Pancreas (tissue), 10 donors: ENCODE measurements at places on chromosomes 6 and 20. TPM values are rescaled to one million over a fixed set of nuclear protein-coding genes. Genes with fewer than 3 reads are reported as not detected.

The HNF4A gene
- 22.6 TPM for total RNA-seq

The TUBB2B gene
- total RNA-seq: 1.9 TPM

The SLC24A3 gene
- 0.56 TPM for total RNA-seq

The CITED2 gene
- 32.0 TPM for total RNA-seq

The GTSF1L gene
- not detected for total RNA-seq

The DNMT3B gene
- 5.1 TPM for total RNA-seq

The HMGA1 gene
- total RNA-seq: 38.7 TPM

The ULBP1 gene
- total RNA-seq: 0.09 TPM
